ENCODE measurements at places on chromosomes 2 and 18.

DNA sequence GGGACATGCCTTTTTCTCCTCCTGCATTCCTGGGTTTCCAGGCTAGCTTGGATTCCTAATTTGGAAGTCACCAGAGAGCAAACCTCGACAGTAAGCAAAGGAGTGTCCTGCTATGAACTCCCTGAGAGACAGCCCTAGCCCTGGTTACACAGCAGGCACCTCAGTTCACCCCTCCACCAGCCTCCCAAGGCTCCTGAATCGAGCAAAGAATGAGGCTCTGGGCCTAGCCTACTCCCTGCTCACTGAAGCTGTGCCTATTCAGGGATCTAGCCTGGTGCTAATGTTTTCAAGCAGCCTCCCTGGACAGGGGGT, 66.7 kb upstream of the RMDN2 start:
- peak; percentile 43 for DNase-seq

DNA sequence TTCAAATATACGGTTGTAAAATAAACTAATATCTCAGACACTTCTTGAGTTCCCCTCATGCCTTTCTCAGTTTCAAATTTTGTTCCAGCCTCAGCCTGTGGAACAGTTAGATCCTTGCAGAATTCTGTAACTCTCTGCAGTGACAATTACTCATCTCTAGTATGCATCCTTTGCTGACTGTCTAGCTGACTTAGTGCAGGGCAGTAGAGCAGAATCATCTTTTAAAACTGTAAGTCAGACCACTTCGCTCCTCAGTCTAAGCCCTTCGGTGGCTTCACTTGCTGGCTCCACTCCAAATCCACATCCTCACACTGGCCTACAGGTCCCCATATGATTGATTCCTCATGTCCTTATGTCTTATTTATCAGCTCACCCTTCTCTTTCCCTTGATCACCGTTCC, 164.1 kb upstream of the ZSWIM2 start:
- DNase-seq = no peak

- DNase-seq = no peak
These were observed 1877.7 kb upstream of the LRRTM1 start for GRCh38 chr2:82182270-82182669.

GRCh38 chr2:20156836-20157192, 68.1 kb downstream of the SDC1 start:
- no peak for DNase-seq

GRCh38 chr2:240216167-240216566, 75.7 kb upstream of the OTOS start:
- DNase-seq = no peak

- DNase-seq = no peak
These were observed 176.4 kb upstream of the MYT1L start for GRCh38 chr2:2507417-2507997.

DNA sequence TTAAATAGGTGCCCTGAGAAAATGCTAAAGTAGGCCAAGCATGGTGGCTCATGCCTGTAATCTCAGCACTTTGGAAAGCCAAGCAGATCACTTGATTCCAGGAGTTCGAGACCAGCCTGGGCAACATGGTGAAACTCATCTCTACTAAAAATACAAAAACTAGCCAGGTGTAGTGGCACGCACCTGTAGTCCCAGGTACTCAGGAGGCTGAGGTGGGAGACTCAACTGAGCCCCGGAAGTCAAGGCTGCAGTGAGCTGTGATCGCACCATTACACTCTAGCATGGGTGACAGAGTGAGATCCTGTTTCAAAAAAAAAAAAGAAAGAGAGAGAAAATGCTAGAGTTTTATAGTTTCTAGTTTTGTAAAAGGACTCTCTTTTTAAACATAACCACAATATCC, 12.0 kb downstream of the ANKRD44 start:
- DNase-seq = no peak

DNA sequence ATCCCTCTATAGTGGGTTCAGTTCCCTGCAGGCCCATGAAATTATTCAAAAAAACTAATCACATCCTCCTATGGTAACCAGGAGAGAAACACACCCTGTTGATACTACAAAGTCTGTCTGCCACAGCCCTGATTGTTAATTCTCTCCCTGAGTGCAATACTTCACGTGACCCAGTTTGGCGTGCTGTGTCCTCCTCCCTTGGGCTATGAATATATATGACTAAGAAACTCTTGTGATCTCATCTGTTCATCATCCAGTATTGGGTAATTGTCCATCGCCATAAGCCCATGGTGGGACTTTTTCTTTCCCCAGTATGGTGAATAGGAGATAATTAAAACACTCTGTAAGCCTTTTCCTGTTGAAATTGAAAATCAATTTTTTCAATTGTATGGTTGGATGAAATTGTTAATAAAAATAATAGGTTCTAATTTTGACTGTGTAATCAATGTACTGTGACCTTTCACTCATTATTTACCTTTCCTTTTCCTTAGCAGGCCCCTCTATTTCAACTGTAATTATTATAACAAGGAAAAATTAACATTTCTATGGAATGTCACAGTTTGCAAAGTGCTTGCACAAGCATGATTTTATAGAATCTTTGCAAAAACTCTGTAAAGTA, 1822.6 kb downstream of the SUCLG1 start:
- no peak for DNase-seq
